ENCODE measurements at places on chromosomes 3 and 15.

- DNase-seq, result no peak
Measured at GRCh38 chr3:157713101-157713500, 209.9 kb upstream of the VEPH1 start.

DNA sequence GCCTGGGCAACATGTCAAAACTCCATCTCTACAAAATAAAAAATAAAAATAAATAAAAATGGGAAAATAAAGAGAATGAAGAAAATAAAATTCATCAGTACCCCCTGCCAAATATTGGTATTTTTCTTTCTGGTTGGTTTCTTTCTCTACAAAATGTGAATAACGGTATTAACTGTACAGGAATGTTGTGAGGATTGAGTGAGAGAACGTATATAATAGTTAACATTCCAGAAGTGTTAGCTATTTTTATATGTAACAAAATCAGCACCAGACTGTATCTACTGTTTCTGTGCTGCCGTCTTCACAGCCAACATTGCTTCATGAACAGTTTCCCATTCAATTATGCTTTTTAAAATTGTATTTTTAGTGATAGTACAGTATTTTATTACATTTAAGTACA, 25.5 kb upstream of the RNU6-1 start:
- no peak for DNase-seq

DNA sequence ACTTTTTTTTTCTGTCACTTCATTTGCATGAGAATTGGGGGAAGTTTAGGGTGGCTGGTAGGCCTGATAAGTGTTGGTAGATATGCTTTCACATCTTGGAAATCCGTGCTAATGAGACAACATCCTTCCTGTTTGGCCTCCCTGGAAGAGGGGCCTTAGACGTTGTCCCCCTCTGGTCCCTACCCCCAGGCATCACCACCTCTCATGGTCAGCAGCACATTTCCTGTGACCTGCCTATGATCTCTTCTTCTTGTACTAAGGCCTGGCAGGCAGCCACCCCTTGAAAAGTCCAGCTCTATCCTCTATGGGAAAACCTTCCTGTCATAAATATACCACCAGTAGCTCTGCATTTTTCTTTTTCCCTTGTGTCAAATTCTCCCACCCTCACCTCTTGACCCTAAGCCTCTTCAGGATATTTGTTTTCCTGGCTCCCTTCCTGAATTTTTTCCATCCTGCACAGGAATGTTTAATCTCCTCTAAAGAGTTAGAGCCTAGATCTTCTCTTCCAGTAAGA, 107.8 kb downstream of the SNRK start:
- no peak for DNase-seq

GRCh38 chr3:64048631-64049061, 25.4 kb upstream of the PSMD6 start:
- no peak for DNase-seq

- DNase-seq, result no peak
Measured at GRCh38 chr15:28024889-28025250, 74.2 kb downstream of the OCA2 start.

GRCh38 chr3:140073278-140074045, 138.5 kb downstream of the CLSTN2 start:
- DNase-seq, result no peak

DNA sequence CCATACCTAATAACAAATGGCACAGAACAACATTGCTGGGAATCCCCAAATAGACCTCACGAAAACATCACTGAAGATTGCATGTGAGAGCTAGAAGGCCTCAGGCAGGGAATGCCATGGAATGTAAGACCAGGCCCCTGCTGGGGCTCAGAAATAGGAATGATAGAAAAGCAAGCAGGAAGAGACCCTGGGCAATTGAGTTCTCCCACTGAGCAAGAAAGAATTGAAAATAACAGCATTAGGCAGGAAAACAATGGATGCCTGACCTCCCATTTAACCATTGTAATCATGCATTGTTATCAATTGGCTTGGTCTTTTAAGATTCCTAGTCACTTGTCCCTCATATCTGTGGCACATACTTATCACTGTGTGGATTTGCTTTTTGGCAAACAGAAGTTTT, 581.6 kb downstream of the FHIT start:
- no peak for DNase-seq

All from stimulated activated CD4-positive, alpha-beta T cell treated with anti-CD3 and anti-CD28 coated beads, Interleukin-2, amount 100 ng/mL, for 24 hours (primary cell).